ENCODE measurements at places on chromosomes 5 and 9.

GRCh38 chr9:36897478-36897877 lies 136.6 kb downstream of the PAX5 start:
- DNase-seq: no peak

DNA sequence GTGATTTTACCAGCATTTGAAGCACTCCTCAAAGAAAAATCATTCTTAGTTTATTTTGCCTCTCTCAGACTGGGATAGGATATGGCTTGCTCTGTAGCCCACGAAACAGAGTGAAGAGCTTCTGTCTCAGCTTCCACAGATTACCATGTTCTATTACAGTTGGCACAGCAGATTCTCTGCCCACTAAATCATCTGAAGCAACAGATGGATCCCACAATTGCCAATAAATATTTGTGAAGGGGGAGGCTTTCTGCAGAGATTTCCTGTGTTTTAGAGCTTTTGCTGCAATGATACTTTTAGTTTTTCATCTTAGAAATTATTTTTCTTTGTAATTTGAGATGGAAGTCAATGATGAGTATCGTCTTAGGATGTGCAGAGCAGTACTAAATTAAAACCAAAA lies 12.3 kb upstream of the MAP3K1 start:
- no peak for DNase-seq

DNA sequence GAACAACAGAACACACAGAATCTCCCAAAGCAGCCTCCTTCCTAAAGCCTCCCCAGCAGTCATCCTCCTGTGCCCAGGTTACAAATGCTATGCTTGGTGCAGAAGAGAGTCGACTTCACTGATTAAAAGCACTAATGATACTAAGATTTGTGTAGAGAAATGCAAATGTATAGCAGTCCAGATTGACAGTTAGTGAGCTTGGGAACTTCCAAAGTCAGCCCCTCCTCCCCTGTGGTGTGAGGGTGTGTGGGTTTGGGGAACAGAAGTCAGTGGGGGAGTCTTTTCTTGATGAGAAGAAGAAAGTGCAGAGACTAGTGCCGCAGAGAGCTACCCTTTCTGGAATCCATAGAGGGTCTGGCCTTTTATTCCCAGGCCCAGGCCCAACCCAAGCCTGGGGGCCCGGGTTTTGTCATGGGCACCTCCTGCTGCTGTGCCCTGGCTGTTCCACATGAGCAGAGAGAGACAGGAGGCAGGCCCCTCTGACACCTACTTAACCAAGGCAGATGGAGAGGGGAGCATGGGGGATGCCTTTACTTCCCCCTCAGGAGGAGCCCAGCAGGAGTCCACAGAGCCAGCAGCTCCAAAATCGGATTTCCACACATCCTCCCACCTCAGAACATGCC lies 173.3 kb downstream of the DENND1A start:
- no peak for DNase-seq

GRCh38 chr5:64505769-64506566 lies at the start of gene RGS7BP:
Gene RGS7BP (plus strand): TSS chr5:64506015. CDS start chr5:64506625, 610 bp downstream.
- DNase-seq: no peak

DNA sequence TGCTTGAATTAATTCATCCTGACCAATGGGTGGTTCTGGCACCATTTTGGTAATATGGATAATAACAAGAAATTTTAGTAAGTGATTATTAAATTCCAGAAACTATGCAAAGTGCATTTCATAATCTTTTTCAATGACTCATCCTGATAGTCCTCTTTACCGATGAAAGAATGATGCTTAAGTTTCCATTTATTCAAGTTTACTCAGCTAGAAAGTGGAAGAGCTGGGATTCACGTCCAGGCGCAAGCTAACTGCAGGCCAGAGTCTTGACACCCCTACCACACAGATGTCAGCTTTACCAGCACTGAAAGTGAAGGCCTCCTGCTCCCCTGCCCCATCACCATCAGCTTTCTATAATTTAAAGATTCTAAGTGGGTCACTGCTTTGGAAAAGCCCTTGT lies 493.5 kb upstream of the WWC1 start:
- no peak for DNase-seq

DNA sequence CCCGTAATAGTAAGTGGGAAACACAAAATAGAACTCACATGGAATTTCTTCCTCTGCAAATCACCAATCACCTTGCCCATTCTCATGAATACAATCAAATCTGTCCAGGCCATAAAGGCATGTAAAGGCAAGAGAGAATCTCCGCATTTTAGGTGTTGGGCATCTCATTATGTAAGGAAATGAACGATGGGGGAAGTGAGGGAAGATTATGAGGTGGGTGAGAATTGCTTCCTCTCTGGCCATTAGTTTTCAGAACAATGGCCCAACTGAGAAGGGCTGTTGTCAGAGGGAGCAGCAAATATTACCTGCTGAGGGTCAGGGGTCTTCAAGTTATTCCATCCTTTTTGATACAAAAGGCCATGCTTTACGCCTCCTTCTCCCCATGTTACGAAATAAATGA lies 455.1 kb downstream of the ARHGEF28 start:
- no peak for DNase-seq

DNA sequence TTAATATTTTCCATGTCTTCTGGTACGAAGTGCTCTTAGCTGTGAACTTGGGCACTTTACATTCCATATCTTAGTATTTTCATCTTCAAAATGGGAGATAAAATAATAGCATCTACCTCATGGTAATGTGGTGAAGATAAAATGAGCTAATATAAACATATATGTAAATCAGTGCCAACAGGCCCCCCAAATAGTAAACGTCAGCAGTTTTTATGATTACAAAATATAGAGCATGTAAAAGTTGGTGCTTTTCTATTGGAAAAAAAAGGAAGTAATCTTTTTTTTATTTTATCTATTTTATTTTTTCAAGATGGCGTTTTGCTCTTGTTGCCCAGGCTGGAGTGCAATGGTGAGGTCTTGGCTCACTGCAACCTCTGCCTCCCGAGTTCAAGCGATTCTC lies 291.1 kb upstream of the PRDM9 start:
- DNase-seq: no peak

GRCh38 chr5:63768221-63768620 lies 194.0 kb downstream of the HTR1A start:
- DNase-seq: no peak

DNA sequence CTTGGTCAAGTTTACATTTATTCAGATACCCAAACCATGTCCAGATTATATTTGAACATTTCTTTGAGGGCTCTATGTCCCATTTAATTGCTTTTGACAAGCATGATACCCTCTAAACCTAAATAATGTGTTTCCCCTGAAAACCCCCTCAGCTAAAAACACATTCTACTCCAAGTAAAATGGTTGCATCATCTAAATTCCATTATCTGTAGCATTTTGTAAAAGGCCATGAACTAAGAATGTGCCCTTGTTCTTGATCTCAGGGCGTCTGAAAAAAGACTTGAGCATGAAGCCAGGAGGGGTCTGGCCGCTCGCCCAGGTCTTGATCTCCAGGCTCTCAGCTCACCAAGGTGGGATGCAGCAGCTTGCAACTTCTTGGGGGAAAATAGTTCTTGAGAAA lies 53.5 kb upstream of the ERCC6L2 start:
- DNase-seq: no peak

GRCh38 chr9:19378647-19379046 lies 1.4 kb downstream of the RPS6 start:
- DNase-seq: no peak

- no peak for DNase-seq
These were observed 51.0 kb upstream of the EGFLAM start for GRCh38 chr5:38207343-38207742.

DNA sequence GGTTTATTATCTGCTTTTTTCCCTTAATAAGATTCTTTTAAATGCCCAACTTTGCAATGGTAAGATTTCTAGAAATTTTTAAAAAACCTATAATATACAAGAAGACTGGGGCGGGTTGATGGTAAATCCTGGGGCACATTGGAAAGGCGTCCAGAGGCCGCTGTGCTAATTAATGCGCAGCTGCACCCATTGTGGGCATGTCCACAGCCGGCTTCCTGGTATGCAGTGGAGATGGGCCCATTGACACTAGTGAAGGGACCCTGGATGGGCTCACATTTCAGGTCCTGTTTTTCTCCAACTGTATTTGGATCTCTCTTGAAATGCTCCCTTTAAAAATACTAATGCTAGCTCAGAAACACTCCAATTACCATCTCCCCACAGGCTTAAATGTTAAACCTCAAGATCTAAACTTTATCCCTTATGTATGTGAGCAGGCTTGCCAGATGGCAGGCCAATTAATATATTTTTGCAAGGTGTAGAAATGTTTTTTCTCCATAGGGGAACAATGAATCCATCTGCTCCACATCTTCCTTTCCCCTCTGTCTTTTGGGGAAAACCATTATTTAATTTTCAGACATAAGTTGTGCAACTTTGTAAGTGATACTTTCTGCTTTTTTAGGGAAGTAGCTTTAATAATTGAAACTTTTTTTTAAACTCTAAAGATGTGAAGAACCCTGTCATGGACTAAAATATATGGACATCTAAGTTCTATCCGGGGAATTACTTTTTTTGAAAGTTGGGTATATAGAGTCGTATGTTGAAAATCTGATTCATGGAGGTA lies 177.3 kb downstream of the CD180 start:
- DNase-seq: no peak

All from T-helper 22 cell (primary cell).